Stimulated activated CD4-positive, alpha-beta T cell treated with anti-CD3 and anti-CD28 coated beads, Interleukin-1b, Interleukin-23, amount 100 ng/mL, for 24 hours (primary cell): ENCODE measurements at places on chromosomes 3 and 15.

GRCh38 chr15:78440375-78441373, 2.7 kb downstream of the IREB2 start:
- DNase-seq, result no peak

- no peak for DNase-seq
Measured at GRCh38 chr15:72835294-72835890, 51.8 kb upstream of the ADPGK start.

DNA sequence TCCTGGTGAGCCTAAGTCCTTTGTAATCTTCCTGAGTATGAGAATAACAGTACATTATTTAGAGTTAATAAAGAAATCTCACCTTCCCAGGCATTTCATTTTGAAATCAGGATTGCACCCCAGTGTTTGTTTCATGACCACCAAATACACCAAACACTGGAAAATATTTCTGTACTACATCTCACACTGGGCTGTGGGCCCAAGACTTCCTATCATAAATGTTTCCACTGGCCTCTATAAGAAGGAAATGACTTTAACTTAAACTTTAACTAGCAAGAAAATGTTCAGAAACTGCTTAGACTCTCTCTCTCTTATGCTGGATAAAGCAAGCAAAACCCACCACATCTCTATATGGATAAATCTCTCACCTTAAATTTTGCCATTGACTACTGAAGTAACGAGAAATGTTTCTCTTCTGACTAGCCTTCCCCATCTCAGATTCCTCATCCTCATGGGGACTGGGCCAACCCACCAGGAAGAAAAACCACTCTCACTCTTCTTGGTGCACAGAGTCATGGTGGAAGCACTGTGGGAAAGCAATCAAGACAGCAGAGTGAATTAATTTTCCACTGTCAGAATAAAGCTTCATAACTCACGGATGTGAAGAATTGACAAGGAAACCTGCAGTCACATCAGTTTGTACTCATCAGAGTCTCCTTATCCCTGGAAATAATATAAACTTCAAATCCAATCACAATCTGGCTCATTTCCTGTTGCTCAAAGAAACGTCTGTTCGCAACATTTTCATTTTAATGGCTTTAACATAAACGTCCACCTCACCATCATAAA, 859.6 kb downstream of the EPHA3 start:
- DNase-seq, result no peak

- no peak for DNase-seq
Measured at GRCh38 chr3:12470111-12470510, 14.2 kb upstream of the TSEN2 start.

- DNase-seq, result no peak
Measured at GRCh38 chr3:45426161-45426560, 37.8 kb downstream of the LARS2 start.

- DNase-seq, result no peak
Measured at GRCh38 chr3:122938783-122939425, 88.7 kb downstream of the SEMA5B start.

- no peak for DNase-seq
Measured at GRCh38 chr15:32700501-32701150, 17.2 kb upstream of the GREM1 start.
